ENCODE measurements at places on chromosomes 16 and 17.

DNA sequence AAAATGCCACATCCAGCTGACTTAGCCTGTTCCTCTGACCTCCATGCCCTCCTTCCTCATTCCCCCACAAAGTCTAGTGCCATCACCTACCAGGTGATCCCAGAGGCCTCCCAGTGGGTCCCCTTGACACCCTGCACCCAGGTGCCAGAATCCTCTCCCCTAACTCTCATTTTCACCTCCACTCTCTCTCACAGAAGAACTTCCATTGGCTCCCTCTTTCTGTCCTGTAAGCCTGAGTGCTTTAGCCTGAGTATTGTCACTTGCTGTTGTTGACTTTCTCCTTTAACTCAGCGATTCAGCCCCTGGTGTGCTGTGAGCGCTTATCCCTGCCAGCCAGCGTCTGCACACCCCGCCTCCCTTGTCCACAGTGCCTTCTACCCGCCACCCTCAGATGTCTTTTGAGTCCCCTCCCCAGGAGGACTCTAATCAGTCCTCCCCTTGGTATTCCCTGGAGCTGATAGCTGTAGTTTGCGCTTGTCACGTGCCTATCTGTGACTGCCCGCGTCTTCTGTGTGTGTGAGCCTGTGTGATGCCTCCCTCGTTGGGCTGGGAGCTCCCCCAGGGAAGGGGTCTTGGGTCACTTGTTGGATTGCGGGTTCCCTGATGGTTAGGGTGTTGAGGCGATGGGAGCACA lies 31.9 kb downstream of the ARHGAP23 start:
- DNase-seq, result no peak

- DNase-seq, result no peak
Measured at GRCh38 chr17:52674686-52675085, 516.2 kb upstream of the CA10 start.

- DNase-seq, result no peak
Measured at GRCh38 chr17:30375661-30376060, 3.1 kb upstream of the CPD start.

DNA sequence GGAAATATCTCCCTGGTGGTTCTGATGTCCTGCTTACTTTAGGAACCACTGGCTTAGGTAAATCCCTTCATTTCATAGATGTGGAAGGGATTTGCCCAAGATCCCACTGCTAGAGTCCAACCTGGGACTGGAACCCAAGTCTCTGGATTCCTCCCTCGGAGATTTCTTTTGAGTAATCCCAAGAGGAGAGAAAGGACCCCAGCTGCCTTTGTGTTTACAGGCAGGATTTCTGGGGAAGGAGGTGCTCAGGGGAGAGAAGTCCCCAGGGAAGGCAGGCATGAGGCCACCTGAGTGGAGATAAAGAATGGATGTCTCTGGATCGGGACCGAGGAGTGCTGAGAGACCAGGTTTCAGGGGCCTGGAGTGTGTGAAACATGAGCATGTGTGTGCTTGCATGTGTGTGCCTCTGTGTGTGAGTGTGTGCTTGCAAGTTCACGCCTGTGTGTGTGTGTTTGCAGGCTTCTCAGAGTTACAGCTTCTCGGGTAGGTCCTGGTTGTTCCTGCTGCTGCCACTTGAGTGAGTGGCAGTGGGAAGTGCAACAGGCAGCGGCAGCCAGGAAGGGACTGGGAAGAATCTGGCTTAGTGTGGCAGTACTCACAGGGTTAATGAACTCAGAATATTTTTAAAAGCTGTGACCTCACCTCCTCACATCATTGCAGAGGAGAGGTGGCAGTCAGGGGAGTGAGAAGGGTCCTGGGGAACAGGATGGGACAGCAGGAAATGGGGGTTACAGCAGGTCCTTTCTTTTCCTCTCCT lies 2.2 kb downstream of the KCNH6 start:
- DNase-seq, result no peak

DNA sequence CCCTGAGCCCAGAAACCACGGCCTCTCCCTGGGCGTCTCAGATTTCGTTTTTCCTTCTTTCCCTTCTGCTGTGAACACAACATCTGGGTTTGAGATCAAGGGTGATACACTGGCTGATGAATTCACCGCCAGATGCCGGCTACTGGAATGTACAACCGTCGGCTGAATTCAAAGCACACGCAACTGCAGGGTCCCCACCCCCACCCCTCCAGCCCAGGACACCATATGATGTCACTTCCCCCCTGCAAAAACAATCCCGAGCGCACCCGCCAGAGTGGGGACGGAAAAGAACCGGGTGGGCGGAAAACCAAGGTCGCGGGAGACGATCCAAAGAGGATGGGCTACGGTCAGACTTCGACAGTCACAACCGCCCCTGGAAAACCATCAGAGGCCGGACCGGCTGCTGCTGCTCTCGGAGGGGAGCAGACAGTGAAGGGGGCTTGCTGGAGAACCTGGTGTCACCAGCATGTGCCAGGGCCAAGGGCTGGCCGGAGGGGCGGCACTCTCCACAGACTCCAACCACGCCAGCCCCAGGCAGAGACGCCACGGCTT lies 23.3 kb downstream of the CEP295NL start:
- peak; percentile 62 for DNase-seq

DNA sequence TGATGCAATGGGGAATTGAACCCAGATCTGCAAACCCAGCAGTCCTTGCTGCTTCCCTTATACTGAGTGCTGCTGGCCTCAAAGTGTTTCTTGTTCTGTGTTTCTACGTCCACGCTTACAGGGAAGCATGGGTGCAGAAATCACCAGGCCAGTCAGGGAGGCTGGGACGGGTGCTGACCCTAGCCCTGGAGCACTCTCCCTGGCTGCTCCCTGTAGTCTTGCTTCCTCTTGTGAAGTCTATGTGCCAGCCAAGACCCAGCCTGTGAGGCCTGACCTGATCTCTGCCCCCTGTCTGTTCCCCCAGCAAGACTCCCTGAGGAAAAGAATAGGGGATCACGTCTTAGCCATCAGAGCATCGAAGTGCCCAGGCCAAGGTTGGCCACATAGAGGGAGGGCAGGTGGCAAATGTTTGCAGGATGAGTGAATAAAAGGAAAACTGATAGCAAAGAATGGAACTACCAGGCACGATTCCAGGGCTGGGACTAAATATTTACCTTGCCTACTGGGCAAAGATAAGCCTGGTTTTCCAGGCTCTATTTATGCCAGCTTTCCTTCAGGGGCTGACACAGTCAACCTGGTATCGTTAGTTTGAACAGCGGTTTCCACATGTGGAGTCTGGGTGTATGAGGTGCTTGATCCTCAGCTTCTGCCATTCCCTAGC lies 41.2 kb upstream of the RHOT1 start:
- no peak for DNase-seq

- DNase-seq, result no peak
Measured at GRCh38 chr16:30084816-30085159, 6.9 kb downstream of the TBX6 start.

DNA sequence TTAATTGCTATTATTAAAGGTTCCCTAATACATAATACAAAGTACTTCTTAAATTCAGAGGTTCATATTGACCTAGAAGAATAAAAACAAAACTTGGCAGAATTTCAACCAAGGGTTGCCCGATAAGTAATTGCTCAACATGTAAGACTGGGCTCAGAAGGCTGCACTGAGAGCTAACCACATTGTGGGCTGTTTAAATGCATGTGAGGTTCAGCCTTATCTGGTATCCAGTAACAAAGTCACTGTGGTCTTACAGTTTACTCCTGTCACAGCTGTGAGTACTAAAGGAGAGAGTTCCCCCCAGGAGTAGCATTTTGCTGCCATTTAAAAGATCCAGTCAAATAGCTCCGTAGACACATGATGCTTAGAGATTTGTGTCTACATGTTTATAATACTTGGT lies 1.6 kb upstream of the DHRS11 start:
- no peak for DNase-seq

DNA sequence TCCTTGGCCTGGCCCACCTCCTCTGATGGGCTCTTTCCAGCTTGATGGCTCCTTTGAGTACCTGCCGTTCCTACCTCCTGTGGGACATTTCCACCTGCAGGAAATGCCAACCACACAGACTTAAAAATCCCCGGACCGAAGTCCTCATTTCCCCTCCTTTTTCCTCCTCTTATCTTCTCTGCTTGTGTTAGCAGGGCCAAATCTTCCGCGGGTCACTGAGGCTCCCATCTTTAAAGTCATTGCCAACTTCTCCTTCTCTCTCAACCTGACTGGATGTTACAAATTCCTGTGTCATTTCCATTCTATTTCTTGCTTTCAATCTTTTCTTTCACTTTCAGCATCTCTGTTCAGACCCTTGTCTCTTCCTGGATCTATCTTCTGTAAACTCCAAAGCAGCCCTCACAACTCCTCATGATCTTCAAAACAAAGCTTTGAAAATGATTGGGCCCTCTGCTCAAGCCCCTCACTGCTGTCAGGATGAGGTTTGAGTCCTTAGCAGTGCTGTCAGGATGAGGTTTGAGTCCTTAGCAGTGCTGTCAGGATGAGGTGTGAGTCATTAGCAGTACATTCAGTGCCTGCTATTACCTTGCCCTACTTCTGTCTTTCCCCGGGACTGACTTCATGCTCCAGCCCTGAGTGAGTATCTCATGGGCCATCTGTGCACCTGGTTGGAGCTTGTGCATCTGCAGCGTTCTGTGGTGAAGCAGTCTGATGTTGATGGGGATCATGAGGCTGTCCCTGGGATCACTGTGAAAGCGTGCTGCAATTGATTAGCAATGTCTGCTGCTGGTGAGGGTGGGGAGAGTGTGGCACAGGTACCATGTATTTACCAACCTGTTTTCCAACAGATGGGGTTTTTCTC lies 100.1 kb downstream of the IRF8 start:
- no peak for DNase-seq

- peak; percentile 12 for DNase-seq
Measured at GRCh38 chr17:53462393-53462811, 360.3 kb upstream of the KIF2B start.

- no peak for DNase-seq
Measured at GRCh38 chr17:63246344-63246743, 199.8 kb downstream of the CYB561 start.

DNA sequence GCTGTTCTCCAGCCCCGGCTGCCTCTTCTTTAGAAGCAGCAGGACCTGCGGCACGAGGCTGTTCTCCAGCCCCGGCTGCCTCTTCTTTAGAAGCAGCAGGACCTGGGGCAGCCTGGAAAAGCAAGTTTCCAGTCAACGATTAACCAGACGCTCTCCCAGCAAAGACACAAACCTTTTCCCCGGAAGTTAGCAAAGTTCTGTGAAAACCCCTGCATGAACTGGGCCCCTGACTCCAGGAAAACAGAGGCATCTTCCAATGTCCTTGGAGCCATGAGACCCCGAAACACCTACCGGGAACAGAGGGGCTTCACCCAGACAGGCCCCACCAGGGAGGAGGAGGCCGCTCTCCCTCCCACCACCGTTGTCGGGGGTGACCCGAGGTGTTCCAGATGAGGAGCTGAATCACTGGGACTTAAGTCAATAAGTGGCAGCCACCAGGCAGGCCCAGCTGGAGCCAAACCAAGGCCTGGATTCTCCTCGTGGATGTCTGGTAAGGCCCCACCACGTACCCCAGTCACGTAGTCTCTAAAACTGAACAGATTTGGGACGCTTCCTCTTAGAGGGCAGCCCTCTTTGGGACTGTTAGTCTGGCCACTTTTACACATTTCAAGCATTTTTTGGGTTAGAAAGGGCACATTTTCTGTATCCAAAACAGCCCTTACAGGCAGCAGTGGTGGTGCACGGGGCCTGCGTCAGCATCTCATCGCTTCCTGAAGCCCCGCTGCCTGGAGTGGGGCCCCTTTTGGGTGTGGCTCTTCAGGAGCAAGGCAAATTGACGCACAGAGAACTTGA lies at the start of gene RPH3AL:
Gene RPH3AL (minus strand): TSS at position 387 of the 792 bp plus-strand sequence. CDS start 25,264 bp downstream, outside the sequence.
- peak; percentile 78 for DNase-seq

DNA sequence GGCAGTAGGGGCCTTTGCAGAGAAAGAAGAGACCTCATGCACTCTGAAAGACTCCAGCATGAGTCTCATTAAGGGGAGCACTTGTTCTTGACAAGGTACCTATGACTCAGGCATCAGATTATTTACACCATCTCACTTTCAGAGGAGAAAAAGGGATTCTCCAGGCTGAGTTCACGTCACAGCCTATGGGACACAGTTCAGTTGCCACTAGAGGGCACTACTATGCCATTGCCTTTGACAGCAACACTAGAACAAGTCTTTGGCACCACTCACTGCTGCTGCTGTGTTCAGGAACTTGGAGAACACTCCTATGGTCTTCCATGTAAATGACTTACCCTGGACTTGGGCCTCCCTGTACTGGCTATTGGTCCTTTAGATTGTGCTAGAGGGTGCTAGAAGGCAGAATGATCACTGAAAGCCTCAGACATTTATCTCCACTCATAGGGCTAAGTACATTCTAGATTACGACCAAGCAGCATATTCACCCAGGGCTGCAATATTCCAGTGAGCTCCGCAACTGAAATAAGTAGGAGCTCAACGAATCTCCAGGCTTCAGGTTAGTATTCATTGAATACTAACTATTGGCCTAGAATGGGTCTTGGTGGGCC lies 225.1 kb upstream of the CA10 start:
- peak; percentile 10 for DNase-seq

- no peak for DNase-seq
Measured at GRCh38 chr16:75590920-75591843, 25.0 kb downstream of the GABARAPL2 start.

DNA sequence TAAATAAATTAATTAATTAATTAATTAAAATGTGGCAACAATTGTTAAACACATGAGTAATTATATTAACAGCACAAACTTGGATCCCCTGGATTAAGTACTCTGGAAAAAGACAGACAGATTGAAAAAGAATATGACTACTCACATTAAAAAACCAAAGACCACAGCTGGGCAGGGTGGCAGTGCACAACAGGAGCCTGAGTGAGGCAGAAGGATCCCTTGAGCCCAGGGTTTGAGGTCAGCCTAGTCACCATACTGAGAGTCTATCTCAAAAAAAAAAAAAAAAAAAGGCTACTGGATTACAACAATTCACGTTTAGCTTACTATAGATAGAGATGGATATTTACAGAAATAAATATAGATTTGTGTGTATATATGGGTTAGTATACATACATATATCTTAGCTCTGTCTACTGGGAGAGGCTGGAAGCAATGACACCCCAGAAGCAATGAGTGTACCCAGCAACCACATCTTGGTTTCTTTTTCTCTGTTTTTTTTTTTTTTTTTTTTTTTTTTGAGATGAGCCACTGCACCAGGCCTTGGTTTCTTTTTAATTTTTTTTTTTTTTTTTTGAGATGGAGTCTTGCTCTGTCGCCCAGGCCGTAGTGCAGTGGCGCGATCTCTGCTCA lies 10.6 kb upstream of the SUZ12 start:
- DNase-seq, result no peak

DNA sequence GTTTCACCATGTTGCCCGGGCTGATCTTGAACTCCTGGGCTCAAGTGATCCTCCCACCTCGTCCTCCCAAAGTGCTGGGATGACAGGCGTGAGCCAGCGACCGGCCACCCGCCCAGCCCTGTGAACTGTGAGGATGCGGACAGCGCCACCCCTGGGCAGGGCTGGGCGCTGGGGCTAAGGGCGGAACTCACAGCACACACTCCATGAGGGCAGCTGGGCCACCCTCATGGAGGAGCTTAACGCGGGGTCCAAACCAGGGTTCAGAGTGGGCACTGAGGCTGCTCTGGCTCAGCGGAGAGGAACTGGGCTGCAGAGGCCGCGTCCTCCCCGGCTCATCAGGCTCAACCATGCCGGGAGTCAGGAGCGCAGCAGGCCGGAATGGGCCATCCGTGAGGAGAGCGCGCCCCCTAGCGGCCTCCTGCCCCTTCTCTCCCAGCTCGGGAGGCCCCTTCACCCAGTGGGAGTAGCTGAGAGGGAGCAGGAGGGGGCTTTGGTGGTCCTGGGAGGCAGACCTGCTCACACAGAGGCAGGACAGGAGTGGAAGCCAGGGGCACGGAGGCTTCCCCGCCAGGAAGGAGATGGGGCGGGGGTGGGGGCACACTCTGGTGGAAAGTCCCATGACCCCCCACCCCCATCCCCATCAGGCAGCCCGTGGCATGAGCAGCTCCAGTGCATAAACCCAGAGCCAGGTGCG lies 13.8 kb downstream of the CORO7 start:
- no peak for DNase-seq

- DNase-seq, result no peak
Measured at GRCh38 chr16:84839054-84839453, 19.3 kb downstream of the CRISPLD2 start.

All from left renal pelvis (tissue), 4 donors.